ENCODE measurements at places on chromosomes 2 and 18.
A peak's percentile ranks its signal among the peaks of the same experiment; 100 is the strongest.

DNA sequence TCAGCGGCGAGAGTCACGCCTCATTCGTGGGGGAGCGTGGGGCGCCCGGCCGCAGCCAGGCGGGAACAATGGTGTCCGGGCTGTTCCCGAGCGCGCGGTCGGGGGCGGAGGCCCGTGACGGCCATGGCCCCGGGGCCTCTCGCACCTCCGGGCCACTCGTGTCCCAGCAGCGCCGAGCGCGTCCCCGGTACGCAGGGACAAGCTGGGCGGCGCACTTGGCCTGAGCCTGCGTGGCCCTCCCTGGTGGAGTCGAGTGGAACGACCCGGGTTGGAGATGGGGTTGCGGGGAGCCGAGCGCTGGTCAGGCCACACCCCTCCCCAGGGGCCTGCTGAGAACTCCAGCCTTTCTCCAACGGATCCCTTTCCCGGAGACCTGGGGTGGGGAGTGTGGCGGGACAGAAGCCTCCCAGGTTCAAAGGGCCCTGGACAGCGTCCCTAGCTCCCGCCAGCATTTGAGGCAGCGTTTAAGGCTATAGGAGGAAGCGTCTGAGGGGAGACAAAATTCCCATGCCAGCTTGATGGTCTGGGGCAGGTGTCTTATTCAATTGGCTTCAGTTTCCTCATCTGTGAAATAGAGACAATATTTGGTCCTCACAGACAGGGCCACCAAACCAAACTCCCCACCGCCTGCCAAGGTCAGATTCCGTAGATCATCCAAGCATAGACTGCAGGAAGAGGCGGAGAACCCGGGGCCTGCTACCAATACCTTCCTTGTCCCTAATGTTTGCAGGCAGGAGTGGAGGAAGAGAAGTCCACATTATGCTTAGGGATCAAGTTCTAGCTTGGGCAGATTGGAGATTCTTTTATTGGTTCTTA lies 553 bp downstream of the CNDP2 start:
- peak; percentile 66 for DNase-seq

GRCh38 chr18:13444430-13445240 lies 226.1 kb downstream of the LDLRAD4 start:
- DNase-seq: no peak

- no peak for DNase-seq
These were observed 16.7 kb upstream of the WIPF1 start for GRCh38 chr2:174614261-174614660.

DNA sequence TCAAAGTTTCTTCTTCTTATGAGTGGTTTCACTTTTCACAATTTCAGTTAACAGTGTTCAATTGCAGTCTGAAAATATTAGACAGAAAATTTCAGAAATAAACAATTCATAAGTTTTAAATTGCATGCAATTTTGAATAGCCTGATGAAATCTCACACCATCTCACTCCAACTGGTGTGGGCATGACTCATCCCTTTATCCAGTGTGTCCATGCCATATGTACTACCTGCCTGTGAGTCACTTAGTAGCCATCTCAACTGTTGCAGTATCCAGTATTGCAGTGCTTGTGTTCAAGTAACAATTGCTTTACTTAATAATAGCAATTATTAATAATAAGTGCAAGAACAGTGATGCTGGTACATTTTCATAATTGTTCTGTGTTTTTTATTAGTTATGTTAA lies 1202.5 kb downstream of the DSC3 start:
- no peak for DNase-seq

GRCh38 chr2:47339745-47340541 lies 63.0 kb upstream of the MSH2 start:
- DNase-seq: no peak

DNA sequence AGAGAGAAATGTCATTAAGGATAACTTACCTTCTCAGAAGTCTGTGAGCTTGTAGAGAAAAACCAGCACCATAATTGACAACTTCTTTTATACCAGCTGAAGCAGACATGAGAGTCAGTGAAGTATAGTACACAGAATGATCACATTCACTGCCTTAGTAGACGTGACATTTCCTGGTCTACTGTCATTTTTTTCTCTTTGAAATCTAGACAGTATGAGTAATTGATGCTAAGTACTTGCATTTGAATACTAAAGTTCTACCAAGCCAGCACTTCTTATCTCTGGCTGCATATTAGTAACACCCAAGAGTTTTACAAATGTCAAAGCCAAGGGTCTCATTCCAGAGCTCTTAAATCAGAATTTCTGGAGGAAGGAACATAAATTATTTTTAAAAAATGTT lies 25.4 kb upstream of the ACADL start:
- no peak for DNase-seq

GRCh38 chr2:218981881-218982585 lies 3.0 kb downstream of the FEV start:
- DNase-seq: no peak

DNA sequence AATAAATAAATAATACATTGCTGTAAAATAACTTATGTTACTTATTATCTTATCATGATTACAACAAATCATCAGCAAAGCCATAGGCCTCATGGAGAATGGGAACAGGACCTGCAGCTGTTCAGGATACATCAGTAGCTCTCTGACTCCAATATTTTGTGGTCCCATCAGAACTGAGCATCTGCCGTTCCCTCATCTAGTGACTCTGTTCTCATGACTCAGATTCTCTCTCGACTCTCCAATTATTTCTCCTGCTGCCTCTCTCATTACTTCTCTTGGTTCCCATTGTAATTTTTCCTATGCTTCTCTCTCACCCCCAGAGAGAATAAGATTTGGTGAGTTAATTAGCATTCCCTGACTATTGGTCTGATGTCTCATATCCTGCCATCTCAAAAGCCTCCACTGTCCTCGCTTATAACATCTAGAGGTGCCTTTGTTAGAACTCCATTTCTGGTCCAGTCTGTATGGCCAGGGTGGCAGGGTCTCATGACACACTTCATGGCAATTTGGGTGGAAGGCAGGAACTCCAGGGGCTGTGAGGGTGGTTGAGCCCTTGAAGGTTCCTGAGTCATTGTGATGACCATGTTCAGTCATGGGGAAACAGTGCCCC lies 78.0 kb upstream of the TANC1 start:
- no peak for DNase-seq

DNA sequence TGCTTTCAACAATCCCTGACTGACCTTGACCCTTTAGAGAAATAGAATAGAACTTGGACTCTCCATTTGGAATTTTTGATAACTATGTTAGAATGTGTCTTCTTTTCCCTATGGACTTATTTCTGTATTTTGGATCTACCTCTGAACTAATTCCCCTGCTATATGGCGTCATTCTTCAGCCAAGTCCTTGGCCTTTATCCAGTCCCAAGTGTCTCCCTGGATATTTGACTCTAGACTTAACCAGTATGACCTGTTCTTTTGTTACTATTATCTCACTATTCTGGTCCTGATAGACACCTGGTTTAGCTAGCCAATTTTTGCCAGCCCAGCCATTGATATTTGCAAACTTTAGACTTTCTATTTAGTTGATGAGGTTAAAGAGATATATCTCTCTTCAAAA lies 186.8 kb downstream of the KCNS3 start:
- DNase-seq: no peak

DNA sequence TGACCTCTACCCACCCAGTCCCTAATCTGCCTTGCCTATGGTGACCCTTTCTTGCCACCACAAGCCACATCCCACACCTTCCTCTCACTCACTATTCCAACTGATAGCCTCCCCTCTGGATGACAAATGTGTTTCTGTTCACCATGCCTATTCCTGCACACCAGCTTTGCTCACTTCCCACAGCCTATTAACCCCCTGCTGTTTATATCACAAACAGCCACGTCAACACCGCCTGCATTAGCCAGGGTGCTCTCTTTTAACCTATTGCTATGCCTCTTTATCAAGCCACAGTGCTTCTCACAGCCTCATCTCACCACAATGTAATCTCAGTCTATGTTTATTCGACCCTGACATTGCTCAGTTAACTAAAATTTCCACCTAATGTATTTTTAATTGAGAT lies 271.8 kb downstream of the SUCLG1 start:
- DNase-seq: no peak

DNA sequence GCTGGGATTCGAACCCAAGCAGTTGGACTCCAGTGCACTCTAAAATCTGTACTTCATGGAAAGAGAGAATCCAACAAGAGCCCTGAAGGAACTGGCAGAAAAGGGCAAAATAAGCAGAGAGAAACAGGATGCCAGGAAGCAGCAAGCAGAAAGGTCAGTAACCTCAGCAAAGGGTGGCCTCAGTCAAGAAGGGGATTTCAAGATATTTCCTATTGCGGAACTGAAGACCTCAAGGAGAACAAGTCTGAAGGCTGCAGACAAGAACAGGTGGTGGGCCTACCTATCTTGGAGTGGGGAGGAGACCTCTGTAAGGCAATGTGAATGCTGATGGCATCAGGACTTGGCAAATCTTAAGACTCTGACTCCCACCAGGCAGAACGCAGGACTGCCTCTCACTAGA lies 20.1 kb upstream of the MREG start:
- DNase-seq: no peak

GRCh38 chr2:107137706-107138105 lies 251.7 kb upstream of the ST6GAL2 start:
- DNase-seq: no peak

DNA sequence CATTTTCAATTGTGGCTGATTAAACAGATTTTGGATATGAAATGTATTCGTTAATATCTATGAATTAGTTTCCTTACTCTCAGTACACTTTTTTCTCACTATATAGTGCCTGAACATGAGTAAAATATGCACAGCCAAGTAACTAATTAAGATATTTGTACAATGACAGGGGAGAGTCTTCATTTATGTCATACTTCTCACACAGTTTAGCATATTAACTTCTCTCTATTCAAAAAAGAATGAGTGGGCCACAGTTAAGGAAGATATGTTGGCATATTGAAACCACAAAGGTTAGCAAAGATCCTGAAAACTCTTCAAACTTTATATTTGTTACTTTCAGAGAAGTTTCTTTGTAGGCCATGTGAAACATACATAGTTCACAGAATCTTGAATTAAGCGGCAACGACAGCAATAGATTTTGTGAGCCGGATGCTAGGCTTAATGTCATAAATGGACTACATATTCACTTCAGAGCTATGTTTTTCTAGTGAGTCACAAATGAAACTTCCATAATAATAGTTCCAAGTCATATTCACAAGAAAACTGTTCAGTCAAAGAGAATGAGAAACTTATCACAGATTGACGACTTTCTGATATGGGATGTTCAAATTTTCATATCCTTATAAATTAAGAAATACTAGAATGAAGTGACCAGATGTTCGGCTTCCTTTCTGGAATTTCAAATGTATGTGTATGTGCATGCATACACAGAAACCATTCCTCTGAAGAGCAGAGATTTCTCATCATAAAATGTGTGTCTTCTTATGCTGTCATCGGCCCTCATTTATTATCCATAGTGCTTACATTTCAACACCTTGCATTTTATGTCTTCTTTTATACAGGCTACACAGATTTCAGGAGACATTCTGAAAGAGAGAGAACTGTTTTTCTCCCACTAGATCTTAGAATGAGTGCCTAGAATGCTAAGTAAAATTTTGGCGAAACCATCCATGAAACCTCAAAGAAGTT lies 584.0 kb downstream of the SATB2 start:
- no peak for DNase-seq

GRCh38 chr2:238528953-238529781 lies 102.4 kb downstream of the ASB1 start:
- DNase-seq: no peak

- no peak for DNase-seq
These were observed 482.6 kb downstream of the PIK3C3 start for GRCh38 chr18:42437646-42438045.

GRCh38 chr2:179057737-179058136 lies 7.8 kb upstream of the CCDC141 start:
- no peak for DNase-seq

DNA sequence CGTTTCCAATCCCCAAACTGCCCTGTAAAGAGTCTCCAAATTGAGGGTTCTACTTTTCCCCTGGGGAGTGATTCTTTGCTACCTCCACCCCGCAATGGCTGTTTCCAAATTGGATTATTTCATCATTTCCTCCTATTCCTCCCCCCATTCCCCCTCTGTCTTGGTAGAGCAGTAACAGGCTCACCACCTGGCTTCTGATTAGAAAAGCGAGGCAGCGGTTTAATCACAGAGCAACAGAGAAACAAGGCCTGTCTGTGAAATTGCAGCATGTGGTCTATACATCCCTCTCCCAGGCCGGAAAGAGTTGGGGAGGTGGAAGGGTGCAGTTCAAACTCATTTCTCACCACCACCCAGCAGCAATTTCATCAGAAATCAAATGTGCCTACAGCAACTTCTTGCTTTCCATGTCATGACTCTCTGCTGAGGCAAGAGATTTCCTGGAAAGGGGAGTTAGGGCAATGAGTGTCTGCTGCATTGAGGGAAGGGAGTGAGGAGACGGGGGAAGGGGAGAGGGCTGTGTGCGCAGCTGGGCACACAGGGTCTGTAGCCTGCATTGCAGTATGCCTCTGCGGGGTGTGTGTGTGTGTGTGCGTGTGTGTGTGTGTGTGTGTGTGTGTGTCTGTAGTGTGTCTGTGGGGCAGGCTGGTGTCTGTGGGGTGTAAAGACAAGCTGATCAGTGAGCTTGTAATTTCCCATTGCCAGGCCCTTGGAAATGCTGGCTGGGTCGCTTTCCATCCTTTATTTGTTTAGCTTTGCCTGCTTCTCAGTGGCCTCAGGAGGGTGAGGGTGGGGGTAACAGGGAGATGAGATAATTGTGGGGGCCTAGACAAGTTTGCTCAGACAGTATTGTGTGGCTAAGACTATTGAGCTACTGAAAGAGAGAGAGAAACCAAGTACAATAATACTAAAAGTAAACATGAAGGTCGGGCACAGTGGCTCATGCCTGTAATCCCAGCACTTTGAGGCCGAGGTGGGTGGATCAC lies 13.5 kb upstream of the IGFBP2 start:
- DNase-seq: no peak

- no peak for DNase-seq
These were observed 128.5 kb downstream of the RAPGEF4 start for GRCh38 chr2:172864182-172864581.

DNA sequence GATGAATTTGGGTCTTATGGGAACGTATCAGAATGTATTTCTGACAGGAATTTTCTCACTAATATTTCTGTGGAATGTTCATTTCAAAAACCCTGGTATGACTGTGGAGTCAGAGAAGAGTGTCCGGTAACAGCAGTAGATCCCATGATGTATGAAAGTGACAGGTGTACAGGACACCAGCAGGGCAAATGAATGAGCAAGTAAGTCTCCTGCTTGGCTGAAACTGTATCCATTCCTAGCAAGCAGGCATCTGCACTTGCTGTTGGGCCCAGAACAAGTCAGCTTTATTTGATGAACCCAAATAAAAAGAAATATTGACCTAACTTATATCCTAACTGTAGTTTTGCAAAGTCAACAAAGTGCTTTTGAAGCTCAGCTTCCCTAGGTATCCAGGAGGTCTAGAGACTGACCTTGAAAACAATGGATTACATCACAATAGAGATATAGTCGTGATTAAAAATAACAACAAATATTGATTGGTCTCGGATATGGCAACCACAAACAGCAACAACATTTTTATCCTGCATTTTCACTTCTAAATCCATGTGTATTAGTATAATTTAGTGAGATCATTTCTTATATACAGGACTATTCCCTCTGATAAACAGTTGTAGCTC lies 37.6 kb downstream of the NXPH2 start:
- no peak for DNase-seq
